T-helper 1 cell (primary cell): ENCODE measurements at places on chromosomes 13 and 19.

DNA sequence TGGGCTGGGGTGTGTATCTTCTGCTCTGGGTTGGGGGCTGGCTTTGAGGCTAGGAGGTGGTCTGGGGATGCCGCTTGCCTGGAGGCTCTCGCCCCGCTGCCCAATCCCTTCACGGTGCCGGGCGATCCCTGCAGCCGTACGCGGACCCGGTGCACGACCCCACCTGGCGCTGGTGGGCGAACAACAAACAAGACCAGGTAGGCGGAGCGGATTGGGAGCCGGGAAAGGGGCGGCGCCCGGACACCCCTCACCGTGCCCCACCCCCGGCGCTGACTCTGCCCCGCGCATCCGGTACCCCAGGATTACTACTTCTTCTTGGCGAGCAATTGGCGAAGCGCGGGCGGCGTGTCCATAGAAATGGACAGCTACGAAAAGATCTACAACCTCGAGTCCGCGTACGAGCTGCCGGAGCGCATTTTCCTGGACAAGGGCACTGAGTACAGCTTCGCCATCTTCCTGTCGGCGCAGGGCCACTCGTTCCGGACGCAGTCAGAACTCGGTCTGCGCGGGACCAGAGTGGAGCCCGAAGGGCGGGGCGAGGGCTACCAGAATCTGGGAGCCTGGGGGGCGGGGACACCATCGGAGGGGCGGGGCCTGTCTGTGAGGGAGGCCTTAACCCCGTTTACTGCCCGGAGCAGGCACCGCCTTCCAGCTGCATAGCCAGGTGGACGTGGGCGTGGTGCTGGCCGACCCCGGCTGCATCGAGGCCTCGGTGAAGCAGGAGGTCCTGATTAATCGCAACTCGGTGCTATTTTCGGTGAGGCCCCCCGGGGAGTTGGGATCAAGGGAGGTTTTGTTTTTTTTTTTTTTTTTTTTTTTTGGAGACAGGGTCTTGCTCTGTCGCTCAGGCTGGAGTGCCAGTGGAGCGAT is 12.1 kb upstream of the PSMD8 start:
- DNase-seq, result peak; percentile 87

DNA sequence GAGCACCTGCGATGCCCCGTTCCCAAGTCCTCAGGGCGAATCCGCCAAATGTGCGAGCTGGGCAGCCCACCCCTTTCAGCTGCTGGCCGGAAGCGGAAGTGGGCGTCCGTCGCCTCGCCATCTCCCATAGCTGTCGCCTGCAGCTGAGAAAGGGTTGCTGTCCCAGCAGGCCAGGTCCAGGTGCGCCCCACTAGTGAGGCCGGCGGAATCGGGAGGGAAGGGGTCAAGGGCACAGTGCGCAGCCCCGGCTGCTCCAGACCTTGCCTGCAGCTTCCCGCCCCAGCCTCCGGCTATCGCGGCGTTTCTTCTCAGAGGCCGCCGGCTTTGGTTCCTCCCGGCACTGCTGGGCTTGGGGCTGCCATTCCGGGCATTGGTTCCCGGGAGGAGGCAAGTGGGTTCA is at the start of gene ZNF177:
Gene ZNF177 (plus strand): TSS at position 109 of the 400 bp plus-strand sequence. CDS start 15,299 bp downstream, outside the sequence.
- DNase-seq, result peak; percentile 10

DNA sequence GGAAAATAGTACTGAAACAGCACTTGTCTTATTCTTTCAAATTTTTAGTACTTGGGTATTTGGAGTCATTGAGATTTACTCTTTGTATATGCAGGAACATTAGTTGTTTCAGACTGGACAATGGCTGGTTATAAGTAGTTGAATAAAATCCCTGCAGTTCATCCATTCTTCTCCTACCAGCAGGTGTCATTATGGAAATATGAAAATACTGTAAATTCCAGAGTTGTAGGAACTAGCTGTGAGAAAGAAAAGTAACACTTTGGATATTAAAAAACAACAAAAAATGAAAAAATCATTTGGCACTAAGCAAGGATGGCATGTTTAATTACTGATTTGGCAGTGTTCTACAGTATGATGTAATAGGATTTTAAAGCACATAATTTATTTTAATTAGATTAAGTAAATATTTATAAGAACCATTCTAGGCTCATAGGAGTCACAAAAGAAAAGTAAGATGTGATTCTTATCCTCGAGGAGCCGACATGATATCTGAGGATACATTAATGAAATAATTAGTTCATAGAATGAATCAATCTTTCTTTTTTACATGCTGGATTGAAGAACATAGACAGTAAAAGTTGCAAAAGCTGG is 155.3 kb downstream of the KCNRG start:
- no peak for DNase-seq

- no peak for DNase-seq
Measured at GRCh38 chr13:46738766-46739165, 58.2 kb downstream of the ESD start.

DNA sequence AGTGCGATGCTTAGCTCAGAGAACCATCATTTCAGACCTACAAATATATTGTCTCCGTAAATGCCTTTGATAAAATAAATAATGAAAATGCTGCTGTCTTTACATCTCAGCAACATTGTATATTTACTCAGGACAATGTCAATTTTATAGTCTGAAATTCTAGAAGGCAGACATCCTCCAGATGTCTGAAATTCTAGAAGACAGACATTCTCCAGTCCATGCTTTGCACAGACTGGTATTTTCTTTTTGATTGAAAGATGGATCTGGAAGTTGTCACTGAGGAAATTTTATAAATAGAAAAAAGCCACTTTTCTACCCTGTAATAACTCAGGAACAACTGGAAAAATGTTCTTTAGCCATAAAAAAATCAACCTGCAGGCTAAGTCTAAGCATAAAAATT is 2293.3 kb downstream of the PCDH9 start:
- DNase-seq, result no peak

- DNase-seq, result no peak
Measured at GRCh38 chr19:49297403-49297802, 27.6 kb downstream of the SLC6A16 start.

DNA sequence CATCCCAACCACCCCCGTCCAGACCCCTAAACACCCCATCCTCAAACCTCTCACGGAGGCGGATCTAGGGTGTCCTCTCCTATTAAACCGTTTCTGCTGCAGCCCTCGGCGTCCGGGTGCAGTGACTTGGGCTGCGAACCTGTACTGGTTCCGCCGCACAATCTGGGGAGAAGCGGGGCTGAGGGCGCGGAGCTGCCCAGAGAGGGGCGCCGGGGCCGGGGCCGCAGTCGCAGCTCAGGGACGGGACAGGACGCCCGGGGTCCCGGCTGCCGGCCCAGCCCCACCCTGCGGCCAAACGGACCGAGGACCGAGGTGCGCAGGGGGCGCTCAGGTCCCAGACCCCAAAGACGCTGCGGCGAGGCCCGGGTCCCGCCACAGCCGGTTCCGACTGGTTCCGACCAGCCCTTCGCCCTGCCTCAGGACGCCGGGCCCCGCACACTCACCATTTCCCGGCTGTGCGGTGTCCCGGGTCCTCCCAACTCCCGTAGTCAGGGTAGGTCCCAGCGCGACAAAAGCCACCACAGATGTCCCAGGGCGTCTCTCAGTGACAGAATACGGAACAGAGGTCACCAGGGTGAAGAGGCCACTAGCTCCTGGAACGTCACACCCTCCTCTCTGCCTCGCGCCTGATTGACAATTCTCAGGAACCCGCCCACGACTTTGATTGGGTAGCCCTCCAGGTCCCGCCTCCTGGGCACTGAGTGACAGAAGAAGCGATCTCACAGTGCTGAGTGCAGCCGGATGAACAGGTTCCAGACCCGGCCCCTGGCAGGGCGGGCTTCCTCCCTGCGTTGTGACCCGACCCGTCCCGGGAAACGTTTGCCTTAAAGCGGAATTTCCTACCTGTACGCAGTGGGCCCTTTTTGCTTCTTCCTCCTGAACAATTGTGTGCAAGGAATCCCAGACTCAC is at the start of gene ZNF44:
Gene ZNF44 (minus strand): TSS at position 635 of the 910 bp plus-strand sequence. CDS start 189 bp downstream, at position 446.
- peak; percentile 90 for DNase-seq

GRCh38 chr13:41327994-41328790 is 17.1 kb downstream of the NAA16 start:
- no peak for DNase-seq

DNA sequence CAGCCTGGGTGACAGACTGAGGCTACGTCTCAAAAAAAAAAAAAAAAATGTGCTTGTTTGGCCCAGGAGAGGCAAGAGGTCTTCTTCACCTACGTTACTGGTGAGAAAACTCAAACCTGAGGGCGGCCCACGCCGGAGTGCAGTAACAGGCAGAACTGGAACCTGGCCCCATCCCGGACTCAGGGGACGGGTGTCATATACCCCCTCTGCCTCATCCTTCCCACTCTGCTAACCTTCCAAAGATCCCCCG is 414 bp upstream of the ADAT3 start:
- no peak for DNase-seq

DNA sequence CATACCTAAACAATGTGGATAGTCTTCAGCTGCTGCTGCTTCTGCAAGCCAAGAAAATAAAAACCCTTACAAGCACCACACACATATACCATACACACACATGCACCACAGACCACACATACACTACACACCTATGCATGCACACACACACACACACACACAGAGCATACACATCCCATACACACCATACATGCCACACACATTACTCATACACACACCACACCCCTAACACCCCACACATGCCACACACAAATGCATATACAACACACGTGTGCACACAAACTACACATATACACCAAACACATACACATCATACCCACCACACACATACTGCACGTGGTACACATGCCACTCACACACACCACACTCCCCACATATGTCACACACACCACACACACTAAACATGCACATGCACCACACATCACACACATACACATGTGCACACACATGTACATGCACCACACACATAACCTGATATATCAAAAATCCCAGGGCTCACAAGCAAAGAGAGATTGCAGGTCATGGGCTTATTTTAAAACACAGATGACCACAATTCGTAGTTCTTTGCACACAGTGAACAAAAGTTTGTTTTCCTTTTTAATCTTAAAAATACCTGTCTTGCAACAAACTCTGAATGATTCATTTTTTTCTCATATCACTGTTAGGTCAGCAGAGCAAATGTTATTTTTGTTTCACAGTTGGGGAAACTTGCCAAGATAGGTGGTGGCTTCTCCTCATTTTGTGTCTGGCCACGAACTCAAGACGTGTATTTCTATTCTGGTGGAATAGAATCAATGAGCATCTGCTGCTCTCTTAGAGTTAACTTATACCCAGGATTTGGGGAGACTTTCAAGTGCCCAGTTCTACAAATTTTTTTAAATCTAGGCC is 456.6 kb downstream of the FGF9 start:
- DNase-seq, result no peak

GRCh38 chr19:46218160-46218559 is 11.4 kb upstream of the IGFL1 start:
- no peak for DNase-seq

DNA sequence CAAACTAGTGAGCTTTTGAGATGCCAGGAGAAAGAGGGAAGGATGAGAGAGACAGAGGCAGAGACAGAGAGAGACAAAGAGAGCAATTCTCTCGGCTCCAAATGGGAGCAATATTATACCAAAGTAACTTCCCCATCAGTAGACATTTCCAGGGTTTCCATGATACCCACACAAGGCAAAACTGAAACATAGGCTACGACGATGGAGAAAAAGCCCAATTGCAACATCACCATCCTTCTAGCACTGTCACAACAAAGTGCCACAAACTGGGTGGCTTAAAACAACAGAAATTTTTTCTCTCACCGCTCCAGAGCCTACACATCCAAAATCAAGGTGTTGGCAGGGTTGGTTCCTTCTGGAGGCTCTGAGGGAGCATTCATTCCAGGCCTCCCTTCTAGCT is 81.4 kb downstream of the KCTD12 start:
- no peak for DNase-seq

DNA sequence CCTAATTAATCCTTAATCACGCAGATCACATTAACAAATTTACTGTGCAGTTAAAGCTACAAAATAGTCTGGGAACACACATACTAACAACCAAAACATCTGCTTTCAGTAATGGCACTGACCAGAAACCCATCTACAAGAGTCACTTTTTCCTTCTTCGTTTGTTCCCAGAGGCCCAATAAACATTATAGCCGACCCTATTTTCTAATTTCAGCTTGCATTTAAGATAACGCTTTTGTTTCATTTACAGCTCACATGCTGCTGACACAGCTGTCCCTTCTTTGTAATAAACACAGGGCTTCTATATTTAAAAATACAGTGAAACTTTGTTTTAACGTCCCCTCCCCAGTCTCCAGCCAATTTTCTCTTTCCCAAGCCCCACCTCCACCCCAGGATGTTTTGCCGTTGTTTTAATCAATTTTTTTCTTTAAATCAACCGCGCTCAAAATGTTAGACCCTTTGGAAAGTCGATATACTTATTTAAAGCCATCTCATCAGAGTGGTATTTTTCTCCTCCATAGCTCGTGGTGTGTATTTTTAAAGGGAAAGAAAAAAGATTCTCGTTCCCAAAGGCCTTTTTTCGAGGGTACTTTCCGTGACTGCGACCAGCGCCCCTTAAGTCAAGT is 1.7 kb upstream of the WBP4 start:
- DNase-seq, result no peak

- no peak for DNase-seq
Measured at GRCh38 chr19:30325676-30326392, 46.4 kb upstream of the ZNF536 start.

- no peak for DNase-seq
Measured at GRCh38 chr13:67967031-67967430, 736.9 kb upstream of the PCDH9 start.

- no peak for DNase-seq
Measured at GRCh38 chr19:10419200-10419645, 1.1 kb upstream of the PDE4A start.

- no peak for DNase-seq
Measured at GRCh38 chr19:277581-278165, 13.5 kb downstream of the PLPP2 start.

- no peak for DNase-seq
Measured at GRCh38 chr13:34412295-34412694, 529.8 kb upstream of the NBEA start.

DNA sequence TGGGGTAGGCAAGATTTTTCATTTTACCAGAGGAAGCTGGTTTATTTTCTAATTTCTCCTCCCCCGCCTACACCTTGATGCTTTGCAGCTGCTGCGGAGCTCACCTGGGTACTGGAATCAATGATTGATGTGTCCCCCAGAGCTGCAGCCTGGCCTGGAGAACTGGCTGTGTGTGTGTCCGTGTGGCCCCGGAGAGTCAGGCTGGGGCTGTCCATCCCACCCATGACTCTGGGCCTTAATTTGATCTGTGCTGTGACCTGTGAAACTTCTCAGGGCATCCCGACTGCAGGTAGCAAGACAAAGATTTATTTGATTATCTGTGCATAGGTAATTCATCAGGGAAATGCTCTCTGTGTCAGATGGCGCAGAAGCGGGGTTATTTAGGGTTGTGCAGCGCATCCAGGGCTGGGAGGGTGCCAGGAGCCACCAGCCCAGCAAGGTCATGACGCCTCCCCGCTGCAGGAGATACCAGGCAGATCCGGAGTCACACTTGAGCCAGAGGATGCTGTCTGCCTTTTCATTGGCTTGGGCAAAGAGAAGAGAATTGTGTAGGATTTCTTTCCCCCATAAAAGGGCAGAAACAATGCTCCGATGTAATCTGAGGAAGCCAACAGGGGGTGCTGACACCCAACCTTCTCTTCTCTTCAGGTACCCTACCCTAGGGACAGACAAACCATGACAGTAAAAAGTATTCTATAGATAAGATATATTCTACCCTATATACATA is 346.6 kb downstream of the TSHZ3 start:
- DNase-seq, result no peak

GRCh38 chr19:29908963-29909944 is 32.8 kb upstream of the URI1 start:
- DNase-seq, result no peak

- no peak for DNase-seq
Measured at GRCh38 chr13:57918913-57919312, 287.4 kb downstream of the PCDH17 start.

GRCh38 chr13:20141238-20142022 is 19.4 kb downstream of the GJA3 start:
- no peak for DNase-seq
